HFFc6 (cell line): ENCODE measurements at places on chromosomes 16 and 17. TPM values are rescaled to one million over a fixed set of nuclear protein-coding genes. Genes with fewer than 3 reads are reported as not detected.

Gene TM4SF5
- total RNA-seq = not detected in 2 replicates

Gene SYCE1L
- total RNA-seq = not detected in 3 replicates

Gene MYH2
- total RNA-seq = not detected in 3 replicates

Gene SCIMP
- not detected in 2 replicates for total RNA-seq

Gene PPP1R27
- total RNA-seq = not detected in 3 replicates

Gene C16orf89
- not detected in 2 replicates for total RNA-seq

Gene SHISA9
- not detected in 3 replicates for total RNA-seq

Gene KCTD13
- total RNA-seq = 16.2 to 17.6 TPM (median 17.0 TPM) in 3 replicates

Gene CCL22
- not detected in 3 replicates for total RNA-seq

Gene KRT36
- total RNA-seq = not detected in 2 replicates

Gene HASPIN
- total RNA-seq = 4.1 and 6.6 TPM in 2 replicates

Gene WNT9B
- not detected in 3 replicates for total RNA-seq

Gene HOXB9
- not detected in 3 replicates for total RNA-seq
